ENCODE measurements at places on chromosomes 3 and 15.

- no peak for DNase-seq
Observed at GRCh38 chr3:13161771-13162535, 88.7 kb upstream of the IQSEC1 start.

DNA sequence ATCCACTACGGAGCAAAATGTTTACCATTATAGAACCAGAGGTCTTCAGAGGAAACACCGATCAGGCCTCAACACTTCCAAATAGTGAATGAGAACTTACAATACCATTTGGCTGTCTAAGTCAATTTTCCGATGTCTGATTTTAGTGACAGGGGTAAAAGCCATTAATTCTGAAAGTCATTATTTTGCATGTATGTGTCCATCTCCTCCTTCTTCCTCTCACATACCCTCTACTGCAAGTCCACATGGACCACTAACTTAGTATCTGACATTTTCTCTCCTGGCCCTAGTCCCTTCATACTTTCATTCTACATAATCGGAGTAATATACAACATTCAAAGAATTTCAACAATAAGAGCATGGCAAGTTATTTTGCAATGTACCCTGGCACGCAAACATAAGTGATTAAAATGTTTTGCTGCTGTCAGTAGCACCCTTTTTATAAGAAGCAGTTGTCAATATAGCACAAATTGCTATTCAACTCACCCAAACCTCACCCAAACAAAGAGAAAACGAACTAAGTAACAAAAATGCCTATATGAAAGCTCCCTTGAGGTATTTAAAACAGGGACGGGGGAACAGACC is 1.9 kb downstream of the TOP2B start:
- DNase-seq: no peak

GRCh38 chr3:110067527-110067926 is 730.2 kb upstream of the DPPA4 start:
- no peak for DNase-seq

- DNase-seq: peak; percentile 85
Observed at GRCh38 chr3:48507256-48508061, 3.5 kb upstream of the SHISA5 start.

GRCh38 chr3:9730657-9731205 is 804 bp upstream of the BRPF1 start:
- no peak for DNase-seq
